ENCODE measurements at places on chromosomes 3 and 15.

GRCh38 chr3:195580744-195581443 lies 2.8 kb downstream of the APOD start:
- no peak for DNase-seq
- H3K36me3 ChIP-seq, result no peaks in the 10 kb centered on the region
- peaks cover 8% of the 10 kb centered on the region for H3K27me3 ChIP-seq
- H3K4me1 ChIP-seq, result peaks cover 22% of the 10 kb centered on the region
- H3K27ac ChIP-seq, result peak overlapping the region; percentile 27

- H3K4me3 ChIP-seq, result no peak overlapping the region
- H3K36me3 ChIP-seq, result no peaks in the 10 kb centered on the region
- H3K4me1 ChIP-seq, result no peaks in the 10 kb centered on the region
- DNase-seq, result no peak
- no peaks in the 10 kb centered on the region for H3K27me3 ChIP-seq
- no peak overlapping the region for H3K27ac ChIP-seq
Measured at GRCh38 chr3:192303235-192303634, 424.1 kb downstream of the FGF12 start.

DNA sequence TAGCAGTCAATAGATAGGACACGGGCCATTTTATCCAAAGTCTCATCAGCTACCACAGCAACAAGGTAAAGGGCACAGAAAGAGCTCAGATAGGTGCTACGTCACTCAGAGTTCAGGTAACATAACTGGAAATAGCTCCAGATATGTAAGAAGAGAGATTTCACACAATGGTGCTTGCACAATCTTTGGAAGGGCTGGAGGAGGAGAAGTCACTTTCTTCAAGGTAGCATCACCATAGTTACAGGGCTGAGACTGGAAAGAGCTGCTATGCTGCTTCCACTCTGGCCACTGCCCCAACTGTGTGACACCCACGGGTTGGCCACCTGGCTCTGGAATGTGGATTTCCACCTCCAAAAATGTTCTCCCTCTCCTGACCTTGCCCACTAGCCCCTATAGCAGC lies 448.8 kb upstream of the THBS1 start:
- no peaks in the 10 kb centered on the region for H3K27me3 ChIP-seq
- no peak overlapping the region for H3K27ac ChIP-seq
- no peak overlapping the region for H3K4me3 ChIP-seq
- H3K4me1 ChIP-seq, result peaks cover 5% of the 10 kb centered on the region

DNA sequence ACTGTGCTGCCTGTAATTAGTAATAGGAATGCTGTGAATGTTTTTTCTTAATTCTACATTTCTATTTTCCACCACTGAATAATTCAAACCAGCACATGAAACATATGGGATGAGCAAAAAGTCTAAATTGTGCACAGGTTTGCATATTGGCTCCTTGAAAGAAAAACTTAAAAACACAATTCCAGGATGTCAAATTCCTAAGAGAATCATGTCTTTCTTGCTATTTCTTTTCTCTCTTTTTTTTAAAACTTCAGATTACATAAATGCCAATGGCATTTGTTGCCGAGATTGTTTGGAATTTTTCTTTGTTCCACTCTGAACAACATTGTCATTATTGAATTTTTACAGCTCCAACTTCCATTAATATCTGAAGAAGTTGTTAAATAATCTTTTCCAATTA lies 60.8 kb downstream of the VGLL3 start:
- H3K36me3 ChIP-seq, result no peaks in the 10 kb centered on the region
- H3K27ac ChIP-seq, result no peak overlapping the region
- H3K4me3 ChIP-seq, result no peak overlapping the region
- no peaks in the 10 kb centered on the region for H3K4me1 ChIP-seq

DNA sequence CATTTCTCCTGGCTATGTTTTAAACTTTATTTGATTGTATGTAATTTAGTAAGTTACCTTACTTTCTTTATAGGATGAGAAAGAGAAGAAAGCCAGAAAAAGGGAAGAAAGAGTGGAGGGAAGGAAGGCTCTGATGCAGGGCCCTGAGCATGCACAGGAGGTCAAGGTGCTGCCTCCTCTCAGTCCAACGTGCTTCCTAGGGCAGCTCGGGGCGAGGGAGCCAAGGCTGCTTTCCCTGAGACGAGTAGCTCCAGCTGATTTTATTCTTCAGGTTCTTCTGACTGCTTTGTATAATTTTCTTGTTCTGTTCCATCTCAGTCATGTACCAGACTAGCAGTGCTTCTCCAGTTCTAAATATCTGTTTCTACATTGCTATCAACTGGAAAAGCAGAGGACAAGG lies 3.4 kb downstream of the CORO2B start:
- peaks cover 26% of the 10 kb centered on the region for H3K4me1 ChIP-seq
- DNase-seq, result no peak
- H3K4me3 ChIP-seq, result no peak overlapping the region
- no peak overlapping the region for H3K27ac ChIP-seq
- H3K36me3 ChIP-seq, result no peaks in the 10 kb centered on the region
- peaks cover 26% of the 10 kb centered on the region for H3K27me3 ChIP-seq

DNA sequence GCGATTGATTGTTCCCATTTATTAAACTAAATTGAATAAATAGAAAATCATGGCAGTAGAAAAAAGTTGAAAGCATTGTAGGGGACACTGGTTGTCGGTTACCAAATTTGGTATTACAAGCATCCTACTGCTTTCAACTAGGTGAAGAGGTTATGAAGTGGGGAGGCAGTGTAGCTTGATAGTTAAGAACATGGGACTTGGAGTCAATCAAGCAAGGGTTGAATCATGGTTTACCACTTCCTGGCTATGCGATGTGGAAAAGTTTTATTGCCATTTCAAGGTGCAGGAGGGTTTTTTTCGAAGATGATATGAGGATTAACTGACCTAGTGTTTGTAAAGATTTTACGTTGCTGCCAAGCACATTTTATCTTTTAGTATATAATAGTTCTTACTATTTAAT lies 318.2 kb upstream of the KCNH8 start:
- peaks cover 2% of the 10 kb centered on the region for H3K27me3 ChIP-seq
- no peaks in the 10 kb centered on the region for H3K4me1 ChIP-seq
- no peak overlapping the region for H3K27ac ChIP-seq
- no peak for DNase-seq
- H3K4me3 ChIP-seq, result no peak overlapping the region

DNA sequence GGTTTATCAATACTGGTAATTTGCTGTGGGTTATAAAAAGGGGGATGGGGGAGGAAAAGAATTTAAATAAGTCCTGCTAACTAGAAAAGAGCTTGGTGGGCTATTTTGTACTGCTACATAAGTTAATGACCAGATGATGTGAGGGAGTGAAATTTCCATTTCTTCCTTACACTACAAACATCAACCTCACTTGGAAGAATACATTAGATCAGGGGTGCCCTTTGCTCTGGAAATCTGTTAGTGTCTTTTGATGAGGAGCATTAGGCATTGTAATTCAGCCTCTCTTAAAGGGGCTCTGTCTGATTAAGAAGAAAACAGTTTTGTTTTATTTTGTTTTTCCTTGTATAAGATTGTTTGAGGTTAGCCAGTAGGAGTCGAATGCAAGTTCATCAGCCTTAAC lies 576.4 kb upstream of the TBL1XR1 start:
- H3K27me3 ChIP-seq, result no peaks in the 10 kb centered on the region
- H3K4me1 ChIP-seq, result peaks cover 33% of the 10 kb centered on the region
- no peak for DNase-seq
- peaks cover 13% of the 10 kb centered on the region for H3K36me3 ChIP-seq

DNA sequence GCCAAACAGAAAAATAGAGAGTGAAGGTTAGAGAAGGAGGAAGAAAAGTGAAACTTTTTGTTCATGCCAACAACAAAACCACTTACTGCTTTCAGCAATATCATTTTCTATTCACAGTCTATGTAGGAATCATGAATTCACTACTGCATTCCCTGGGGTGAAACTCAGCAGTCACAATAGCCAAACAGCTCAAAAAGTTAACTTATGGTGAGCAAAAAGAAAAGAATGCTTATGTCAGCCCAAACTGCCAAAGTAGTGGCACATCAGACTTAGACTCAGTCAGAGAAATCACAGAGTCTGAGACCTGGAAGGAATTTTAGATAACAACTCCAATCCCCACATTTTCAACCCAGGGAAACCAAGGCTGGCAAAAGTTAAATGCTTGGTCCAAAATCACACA lies 238.7 kb upstream of the TMCO5A start:
- H3K27ac ChIP-seq, result no peak overlapping the region
- no peak for DNase-seq
- H3K27me3 ChIP-seq, result no peaks in the 10 kb centered on the region

- H3K36me3 ChIP-seq, result peaks cover 34% of the 10 kb centered on the region
- H3K4me1 ChIP-seq, result no peaks in the 10 kb centered on the region
- peak overlapping the region; percentile 60 for H3K27ac ChIP-seq
- H3K27me3 ChIP-seq, result peaks cover 4% of the 10 kb centered on the region
- no peak for DNase-seq
Measured at GRCh38 chr3:129467932-129468331, 27.9 kb downstream of the IFT122 start.

DNA sequence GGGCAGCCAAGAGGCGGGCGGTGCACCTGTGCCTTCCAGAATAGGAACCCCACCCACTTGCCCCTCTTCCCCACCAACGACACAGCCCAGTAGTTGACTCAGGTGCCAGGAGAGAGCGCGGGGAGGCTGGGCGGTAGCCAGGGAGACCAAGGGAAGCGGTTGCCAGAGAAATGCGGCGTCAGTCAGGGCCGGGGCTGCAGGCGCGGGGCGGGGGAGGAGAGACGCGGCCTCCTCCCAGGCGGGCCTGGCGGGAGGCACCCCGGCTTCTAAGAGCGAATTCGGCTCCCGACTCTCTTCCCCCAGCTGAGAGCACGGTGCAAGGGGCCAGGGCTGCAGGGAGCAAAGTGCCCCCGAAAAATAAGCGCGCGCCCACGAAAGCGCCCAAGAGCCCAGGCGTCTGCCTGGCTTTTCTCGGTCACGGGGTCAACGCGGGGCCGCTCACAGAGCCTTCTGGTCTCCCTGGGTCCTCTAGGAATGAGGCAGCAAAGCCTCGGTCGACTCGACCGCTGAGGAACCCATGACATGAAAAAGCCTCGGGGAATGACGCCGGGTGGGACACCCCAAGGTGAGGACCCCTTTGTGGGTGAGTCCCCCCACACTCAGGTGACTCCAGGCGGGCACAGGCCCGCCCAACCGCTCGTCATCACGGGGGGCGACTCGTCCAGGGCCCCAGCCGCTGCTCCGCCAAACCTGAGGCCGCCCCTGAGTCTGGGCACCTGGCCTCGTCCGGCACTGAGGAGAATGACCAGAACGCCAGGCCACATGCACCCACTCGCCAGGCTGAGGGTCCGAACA lies 716 bp downstream of the CPEB1 start:
- H3K27me3 ChIP-seq, result peaks cover 95% of the 10 kb centered on the region
- peak overlapping the region; percentile 59 for H3K4me3 ChIP-seq
- peak; percentile 34 for DNase-seq
- H3K36me3 ChIP-seq, result no peaks in the 10 kb centered on the region

DNA sequence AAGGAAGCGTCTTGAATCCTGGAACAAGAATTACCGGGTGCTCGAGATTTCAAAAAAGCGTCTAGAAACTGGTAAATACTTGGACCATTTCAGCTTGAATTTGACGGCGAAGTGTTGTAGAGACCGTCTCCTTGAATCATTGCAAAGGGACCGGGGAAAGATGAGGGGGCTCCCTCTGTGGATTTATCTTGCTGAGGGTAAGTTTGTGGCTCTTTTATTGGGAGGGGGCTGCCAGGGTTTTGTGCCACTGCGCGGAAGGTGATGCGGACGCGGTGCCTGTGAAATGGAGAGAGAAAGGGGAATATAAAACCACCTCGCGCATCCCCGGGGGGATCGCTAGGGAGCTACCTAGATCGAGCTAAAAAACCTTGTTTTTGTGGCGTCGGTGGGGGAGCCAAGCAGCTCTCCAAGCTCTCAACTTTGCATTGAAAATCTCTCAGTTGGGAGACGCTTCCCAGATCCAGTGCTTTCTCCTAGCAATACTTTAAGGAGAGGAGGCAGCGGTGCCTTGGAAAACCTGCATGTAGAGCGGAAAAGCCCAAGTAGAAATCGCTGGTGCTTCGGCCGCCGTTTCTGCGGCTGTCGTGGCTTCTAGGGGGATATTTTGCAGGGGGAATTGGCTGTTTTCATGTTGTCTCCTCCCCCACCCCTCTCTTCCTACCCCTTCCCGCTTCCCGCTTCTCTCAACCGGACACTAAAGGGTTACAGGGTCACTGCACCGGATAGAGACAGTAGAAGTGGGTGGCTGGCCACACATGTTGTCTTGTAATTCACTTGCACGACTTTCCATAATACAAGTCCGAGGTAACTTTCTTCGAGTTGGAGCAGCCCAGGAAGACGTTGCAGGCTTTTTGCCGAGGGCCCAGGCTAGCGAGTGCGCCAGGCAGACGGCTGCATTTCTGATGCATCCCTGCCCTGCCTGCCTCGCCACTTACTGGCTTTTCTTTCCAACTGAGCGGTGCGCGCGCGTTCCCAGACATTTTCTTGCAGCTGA lies 187.6 kb downstream of the NLGN1 start:
- no peak overlapping the region for H3K27ac ChIP-seq
- H3K27me3 ChIP-seq, result peaks cover 6% of the 10 kb centered on the region
- peak overlapping the region; percentile 95 for H3K4me3 ChIP-seq
- H3K36me3 ChIP-seq, result no peaks in the 10 kb centered on the region
- peak; percentile 59 for DNase-seq

DNA sequence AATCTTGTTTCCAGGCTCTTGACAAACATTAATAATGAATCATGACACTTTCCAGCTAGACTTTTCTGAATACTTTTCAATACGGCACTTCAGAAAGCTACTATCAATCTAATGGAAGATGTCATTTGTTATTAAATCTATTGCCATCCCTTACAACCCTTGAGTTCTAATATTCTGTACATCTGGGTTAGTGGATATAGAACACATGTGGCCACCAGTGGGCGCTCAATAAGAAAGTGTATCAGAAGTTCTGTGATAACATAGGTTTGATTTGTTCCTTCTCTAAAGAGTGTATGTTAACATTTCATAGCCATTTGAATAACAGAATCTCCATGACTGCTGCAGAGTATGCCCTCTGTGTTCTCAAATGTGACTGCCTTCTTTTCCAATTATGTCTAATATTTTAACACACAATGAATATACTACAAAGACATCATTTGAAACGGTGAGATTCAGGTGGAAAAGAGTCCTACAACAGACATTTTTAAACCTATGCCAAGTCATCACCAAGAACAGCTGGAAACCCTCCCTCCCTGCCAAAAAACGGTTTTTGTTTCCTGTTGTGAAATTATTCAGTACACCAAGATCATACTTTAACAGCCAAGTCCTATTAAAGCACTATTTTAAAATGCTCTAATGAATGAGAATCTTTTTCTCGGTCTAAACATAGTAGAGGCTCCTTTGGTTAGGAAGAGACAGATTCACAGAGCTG lies 22.2 kb downstream of the ALDH1A2 start:
- no peak overlapping the region for H3K4me3 ChIP-seq
- H3K27ac ChIP-seq, result no peak overlapping the region
- H3K27me3 ChIP-seq, result no peaks in the 10 kb centered on the region
- DNase-seq, result peak; percentile 43
- peaks cover 65% of the 10 kb centered on the region for H3K4me1 ChIP-seq

DNA sequence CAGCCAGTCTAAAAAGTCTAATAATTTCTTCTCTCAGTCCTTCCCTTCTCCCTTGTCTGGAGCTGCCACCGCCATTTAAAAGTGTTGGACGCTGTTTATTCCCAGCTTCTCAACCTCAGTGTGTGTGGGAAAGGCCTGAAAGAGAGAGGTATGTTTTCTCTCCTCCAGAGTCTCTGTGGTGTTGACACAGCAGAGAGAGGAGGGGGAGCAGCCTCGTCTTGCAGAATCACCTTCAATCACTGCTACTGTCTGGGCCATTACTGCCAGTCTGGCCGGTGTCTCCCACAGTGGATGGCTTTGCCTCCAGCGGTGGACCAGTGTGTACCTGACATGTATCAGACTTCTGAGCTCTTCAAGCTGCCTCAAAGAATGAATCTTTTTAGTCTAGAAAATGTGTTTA lies 101.4 kb upstream of the TRIM42 start:
- no peak overlapping the region for H3K27ac ChIP-seq
- H3K27me3 ChIP-seq, result peaks cover 14% of the 10 kb centered on the region
- no peak overlapping the region for H3K4me3 ChIP-seq
- no peak for DNase-seq
- peaks cover 20% of the 10 kb centered on the region for H3K4me1 ChIP-seq
